ENCODE measurements at places on chromosomes 3 and 15. TPM values are rescaled to one million over a fixed set of nuclear protein-coding genes. Genes with fewer than 3 reads are reported as not detected.

FETUB gene
- not detected for total RNA-seq

SCN11A gene
- total RNA-seq = under 0.01 TPM

TGM4 gene
- 0.33 TPM for total RNA-seq

MAGEL2 gene
- 0.33 TPM for total RNA-seq

TIGIT gene
- not detected for total RNA-seq

TATDN2 gene
- total RNA-seq = 18.0 TPM

COPS2 gene
- 66.0 TPM for total RNA-seq

AGBL1 gene
- total RNA-seq = under 0.01 TPM

DNASE1L3 gene
- not detected for total RNA-seq

ST3GAL6 gene
- 6.0 TPM for total RNA-seq

PLXNA1 gene
- 30.2 TPM for total RNA-seq

ARPIN gene
- 10.3 TPM for total RNA-seq

GOLGA8J gene
- total RNA-seq = not detected

EPHB1 gene
- 3.6 TPM for total RNA-seq
